ENCODE measurements at places on chromosomes 12 and 14.

DNA sequence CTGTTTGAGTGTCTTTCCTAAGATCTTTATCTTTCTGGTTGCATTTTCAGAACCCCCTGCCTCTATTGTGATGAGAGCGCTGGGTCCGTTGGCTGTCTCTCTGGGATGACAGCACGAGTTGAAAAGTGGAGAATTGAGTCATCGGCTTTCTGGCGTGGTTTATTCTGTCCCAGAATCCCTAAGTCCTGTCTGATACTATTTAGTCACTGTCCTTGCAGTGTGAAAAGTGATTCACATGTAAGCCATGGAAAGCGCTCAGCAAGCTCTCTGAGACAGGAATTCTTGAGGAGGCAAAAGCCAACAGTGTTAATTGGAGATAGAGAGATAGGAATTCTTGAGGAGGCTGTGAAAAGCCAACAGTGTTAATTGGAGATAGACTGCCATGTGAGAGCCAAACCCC, 121.7 kb downstream of the CHST11 start:
- no peak for DNase-seq

- no peak for DNase-seq
These were observed 2.2 kb upstream of the NUAK1 start for GRCh38 chr12:106141003-106141402.

- DNase-seq: no peak
These were observed 163.3 kb upstream of the SLC38A2 start for GRCh38 chr12:46535907-46536306.

GRCh38 chr14:93112891-93113677, 2.6 kb downstream of the ITPK1 start:
- DNase-seq: peak; percentile 69

GRCh38 chr12:114506651-114507050, 100.7 kb upstream of the TBX5 start:
- no peak for DNase-seq

DNA sequence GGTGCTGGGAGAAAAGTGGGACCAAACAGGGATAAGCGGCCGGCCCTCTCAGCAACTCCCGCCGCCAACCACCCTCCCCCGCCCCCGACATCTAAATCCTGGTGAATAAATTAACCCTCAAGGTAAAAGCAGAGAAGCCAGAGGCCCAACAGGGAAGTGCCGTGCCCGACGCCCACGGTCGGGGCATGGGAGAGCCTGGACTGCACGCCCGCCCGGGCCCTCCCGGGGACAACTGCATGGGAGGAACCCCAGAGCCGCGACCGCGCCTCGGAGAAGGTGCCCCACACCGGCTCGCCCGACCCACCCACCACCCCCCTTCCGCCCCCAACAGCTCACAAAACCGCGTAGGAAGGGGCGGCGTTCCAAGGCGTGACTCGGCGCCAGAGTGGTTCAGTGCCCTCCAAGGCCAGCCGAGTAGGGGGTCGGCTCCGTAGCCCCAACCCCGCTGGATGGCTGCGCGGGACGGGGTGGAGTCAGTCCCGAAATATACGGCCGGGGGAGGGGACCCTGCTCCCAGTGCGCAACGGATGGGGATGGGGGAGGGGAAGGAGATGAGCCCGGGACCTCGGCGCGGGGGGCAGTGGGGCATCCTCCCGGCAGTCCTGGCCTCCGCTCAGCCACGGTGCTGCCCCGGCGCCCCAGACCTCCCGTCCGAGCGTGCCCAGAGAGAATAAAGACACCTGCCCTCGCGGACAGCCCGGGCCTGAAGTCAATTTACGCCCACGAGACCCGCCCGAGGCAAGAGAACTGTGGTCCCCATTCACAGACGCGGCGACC, 732 bp downstream of the SLC25A29 start:
- no peak for DNase-seq

- DNase-seq: peak; percentile 75
These were observed 12.8 kb downstream of the BAG5 start for GRCh38 chr14:103549361-103550311.

DNA sequence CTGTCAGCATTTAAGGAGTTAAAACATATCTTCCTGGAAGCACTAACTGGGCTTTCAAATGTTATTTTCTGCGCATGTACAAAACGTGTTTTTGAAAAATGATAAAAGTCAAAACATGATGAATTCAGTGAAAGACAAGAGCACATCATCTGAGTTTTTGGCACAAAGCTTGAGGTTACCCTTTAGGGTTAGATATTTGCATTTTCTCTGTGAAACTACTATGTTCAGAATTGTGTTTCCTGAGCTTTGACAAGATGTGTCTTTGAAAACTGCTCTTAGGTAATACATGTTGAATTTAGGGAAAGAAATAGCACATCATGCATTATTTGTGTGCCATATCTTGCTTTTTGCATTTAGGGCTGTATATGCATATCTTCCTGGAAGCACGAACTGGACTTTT, 79.0 kb downstream of the ASCL4 start:
- no peak for DNase-seq

DNA sequence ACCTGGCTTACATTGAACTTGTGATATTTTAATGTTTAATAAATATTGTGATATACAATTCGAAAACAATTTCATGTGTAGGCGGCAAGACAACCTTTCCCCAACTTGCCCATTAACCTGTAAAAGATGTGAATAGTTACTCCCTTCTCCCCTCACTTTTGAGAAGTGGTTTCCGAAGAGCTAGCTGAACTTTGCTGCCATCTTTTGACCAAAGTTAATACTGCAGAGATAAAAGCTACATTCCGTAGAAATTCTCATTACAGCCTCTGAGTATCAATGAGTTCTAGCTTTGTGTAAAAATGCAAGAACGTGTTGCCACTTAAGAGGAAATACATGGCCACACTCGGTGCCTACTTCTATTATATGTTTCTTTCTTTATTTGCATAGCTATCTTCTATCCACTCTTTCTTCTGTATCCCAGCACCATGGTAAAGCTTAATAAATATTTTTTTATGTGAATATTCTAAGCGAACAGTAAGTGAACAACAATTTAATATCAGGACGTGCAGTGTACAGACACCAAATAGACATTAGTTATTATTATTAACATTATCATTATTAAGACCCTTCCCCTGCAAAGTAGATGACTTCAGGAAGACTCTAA, 105.1 kb upstream of the TMEM260 start:
- DNase-seq: no peak

DNA sequence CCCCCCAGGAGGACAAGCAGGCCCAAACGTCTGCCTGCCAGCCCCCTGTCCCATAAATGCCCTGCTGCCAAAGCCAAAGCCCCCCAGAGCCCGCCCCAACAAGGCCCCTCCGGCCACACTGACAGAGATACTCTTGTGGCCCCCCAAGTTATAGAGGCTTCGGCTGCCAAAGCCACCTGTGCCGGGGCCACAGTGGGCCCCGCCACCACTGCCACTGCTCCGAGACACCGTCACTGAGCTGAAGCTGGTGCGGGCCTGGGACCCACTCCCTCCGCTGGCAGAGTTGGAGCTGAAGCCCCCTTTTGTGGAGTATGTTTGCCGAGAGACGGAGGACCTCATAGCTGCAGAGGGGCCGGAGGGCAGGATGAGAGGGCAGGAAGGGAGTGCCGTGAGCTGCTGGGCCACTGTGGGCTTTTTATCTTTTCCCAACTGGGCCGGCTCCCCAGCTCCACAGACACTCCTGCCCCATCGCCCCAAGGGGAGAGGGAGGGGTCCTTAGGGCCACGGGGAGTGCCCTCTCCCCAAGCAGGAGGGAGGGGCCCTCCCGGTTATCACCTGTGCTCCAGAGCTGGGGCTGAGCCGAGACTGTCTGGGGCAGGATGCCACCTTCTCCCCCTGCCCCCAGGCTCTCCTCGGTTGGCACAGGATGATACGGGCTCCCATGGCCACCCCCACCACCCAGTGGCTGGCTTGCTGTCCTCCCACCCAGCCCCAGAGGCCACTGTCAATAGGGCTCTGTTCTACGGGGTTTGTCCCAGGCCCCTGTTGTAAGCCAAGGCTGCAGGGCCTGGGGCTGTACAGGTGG, at the start of gene KRT79:
Gene KRT79 (minus strand): TSS at position 390 of the 805 bp plus-strand sequence. CDS start 51 bp downstream, at position 339.
- DNase-seq: no peak

- DNase-seq: no peak
These were observed 80.9 kb upstream of the OTX2 start for GRCh38 chr14:56891226-56891625.

DNA sequence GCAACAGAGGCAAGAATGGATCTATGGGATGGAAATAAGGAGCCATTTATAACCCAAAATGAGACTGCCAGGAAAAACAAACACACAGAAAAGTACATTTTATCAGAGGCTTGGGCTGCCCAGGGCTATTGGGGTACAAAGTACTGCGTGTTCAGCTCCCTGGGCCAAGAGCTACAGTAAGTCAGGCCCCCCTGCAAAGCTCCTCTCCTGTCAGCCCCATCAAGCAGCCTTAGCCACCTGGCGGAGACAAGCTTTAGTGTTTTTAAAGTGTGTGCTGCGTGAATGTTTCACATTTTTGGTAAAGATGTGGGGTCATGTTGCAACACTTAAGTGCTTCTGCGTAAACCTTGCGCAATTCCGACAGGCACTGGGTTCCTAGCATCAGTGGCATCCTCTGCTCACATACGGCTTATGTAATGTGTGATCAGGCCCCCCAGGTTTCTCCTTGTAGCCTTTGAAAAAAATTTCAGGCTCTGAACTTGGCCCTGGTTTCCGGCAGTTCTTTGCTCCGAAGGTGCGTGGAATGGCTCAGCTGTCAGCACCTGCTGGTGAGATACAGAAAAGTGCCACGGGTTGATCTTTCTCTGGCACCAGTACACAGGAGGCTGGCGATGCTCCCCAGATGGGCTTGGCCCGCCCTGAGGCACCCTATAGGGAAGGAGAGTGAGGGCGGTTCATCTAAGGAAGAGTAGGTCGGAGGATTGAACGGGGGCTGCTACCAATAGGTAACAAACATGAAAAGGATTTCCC, 198.7 kb upstream of the EEA1 start:
- DNase-seq: no peak

- DNase-seq: no peak
These were observed 456.9 kb downstream of the NRXN3 start for GRCh38 chr14:78627114-78627513.

DNA sequence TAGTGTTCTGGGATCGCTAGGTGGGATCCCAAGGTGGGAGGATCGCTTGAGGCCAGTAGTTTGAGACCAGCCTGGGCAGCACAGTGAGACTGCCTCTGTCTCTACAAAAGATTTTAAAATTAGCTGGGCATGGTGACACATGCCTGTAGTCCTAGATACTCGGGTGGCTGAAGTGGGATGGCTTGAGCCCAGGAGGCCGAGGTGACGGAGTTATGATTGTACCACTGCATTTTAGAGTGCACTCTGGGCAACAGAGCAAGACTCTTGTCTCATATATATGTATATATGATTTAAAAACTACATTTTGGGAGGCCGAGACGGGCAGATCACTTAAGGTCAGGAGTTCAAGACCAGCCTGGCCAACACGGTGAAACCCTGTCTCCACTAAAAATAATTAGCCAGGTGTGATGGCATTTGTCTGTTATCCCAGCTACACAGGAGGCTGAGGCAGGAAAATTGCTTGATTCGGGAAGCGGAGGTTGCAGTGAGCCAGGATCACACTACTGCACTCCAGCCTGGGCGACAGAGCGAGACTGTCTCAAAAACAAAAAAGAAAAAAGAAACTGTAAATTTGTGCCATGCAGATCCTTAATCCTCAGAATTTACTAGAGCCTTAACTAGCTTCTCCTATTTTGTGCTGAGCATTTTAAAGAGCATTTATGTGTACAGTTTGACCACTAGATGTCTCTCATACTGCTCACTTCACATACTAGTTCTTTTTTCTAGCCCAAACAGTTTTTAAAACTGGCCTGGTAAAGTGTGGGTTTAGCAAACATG, 114.8 kb downstream of the MON2 start:
- no peak for DNase-seq

GRCh38 chr12:27981874-27982273, 9.3 kb upstream of the PTHLH start:
- DNase-seq: no peak

GRCh38 chr12:70418101-70418500, 52.0 kb downstream of the KCNMB4 start:
- DNase-seq: no peak

DNA sequence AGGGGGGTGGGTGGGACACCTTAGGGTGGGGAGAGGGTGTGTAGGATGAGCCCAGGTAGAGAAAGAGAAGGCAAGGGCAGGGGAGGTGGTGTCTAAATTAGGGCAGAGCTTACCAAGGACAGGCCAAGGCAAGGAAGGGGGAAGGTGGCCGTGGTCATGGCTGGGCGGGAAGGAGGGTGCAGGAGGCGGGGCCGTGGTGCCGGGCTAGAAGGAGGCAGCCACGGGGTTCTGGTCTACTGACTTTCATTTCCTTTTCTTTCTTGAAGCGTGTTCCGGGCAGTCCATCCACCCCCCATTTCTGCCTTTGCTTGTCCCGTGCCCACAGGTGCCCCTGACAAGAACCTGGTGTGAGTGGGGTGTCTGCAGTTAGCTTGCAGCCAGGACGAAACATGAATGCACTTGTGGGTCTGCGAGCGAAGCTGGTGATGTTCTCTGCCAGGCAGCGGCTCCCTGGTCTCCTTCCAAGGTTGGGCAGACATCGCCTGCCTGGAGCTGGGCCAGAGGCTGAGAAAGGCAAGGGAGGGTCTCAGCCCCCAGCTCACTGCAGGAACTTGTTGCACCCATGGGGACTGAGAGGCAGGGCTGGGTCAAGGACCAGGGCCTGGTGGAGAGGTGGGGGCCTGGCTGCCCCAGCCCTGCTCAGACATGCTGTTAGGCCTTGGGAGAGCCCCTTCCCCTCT, 58.2 kb downstream of the KIF26A start:
- DNase-seq: no peak

DNA sequence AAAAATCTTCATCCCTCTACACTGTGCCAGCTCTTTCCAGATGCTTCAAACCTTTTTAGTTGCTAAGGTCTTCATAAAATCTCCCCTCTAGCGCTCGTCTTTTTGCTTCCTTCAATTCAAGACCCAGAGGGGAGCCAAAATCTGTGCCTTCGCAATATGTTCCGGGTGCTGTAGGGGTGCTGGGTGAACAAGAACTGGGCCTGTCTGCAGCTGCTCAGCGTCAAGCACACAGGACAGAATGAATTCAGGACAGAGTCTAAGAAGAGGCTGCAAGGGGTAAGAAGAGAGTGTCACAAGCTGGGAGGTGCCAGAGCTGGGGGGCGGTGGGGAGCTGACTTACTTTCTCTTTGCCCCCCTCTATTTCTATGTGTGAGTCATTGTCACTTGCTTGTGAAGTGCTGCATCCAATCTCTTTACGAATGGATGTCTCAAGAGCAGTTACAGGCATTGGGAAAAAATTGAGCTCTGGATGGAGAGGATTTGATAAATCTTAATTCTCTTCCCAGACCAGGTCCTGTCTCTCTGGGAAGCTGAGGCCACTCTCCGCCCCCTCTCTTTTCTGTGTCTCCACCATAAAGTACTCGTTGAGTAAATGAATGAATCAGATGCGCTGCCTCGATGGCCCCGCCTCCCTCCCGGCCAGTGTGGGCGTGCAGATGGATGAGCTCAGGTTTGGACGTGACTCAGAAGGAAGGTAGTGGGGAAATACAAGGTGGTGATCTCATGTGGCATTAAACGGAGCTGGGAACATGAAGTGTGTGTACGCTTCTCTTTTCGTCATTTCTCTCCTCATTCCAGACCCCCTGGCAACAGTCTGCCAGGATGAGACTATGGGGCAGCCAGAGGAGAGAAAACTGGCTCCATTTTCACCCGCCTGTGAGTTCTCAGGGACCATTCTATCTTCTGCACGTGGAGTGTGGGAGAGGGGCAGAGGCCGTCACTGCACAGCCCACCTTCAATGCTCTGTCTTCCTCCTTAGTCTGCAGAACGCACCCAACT, 91.3 kb downstream of the TSPAN9 start:
- peak; percentile 21 for DNase-seq
